NCI-H1105 treated with DMSO at 0.1 percent for 48 hours (cell line): ENCODE measurements at places on chromosomes 2 and 18.

DNA sequence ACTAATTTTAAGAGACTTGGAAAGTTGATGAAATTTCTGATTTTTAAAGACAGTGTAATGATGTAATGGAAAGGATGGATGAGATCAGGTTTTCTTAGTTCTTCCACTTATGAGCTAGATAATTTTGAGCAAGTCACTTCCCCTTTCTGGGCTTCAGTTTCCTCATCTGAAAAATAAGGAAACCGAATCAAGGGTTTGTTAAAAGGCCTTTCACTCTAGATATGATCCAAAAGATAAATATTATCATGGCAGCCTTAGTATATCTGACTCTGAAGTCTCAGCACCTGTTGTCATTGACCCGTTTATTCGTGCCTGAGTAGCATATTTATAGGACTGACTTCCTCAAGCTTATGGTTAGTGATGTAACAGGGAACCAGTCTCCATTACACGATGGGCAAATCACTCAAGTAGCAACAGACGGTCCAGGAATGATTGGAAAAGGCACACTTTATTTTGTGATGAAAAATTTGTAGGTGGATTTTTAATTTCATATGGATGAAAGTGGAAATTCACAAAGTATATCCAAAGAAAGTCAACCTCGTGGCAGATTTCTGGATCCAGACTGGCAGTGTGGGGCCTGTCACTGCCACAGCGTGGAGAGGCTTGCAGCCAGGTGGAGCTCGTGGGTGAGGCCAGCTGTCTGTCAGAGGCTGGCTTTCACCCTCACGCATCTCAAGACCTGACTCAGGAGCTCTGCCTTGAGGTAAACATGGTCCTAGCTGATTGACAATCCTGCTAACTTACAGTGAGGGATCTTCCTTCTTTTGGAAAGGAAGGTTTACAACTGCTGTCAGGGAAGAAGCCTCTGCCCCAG, 137.9 kb upstream of the CXCR4 start:
- DNase-seq, result no peak

DNA sequence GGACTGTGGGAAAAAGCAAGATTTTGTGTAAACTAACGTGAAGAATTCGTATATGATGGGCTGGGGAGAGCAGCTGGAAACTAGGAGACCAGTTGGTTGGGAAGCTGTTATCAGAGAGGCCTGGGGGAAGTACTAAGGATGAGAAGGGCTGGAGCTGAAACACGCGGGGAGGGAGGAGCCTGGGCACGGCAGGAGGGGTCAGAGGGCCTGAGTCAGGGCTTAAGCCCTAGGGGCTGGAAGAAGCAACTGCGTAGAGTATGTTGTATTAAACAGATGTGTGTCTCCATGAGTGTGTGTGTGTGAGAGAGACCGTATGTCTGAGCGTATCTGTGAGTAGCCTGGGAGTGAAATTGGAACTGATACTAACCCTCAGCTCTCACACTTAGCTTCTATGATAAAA, 8.4 kb downstream of the POMC start:
- DNase-seq, result no peak

DNA sequence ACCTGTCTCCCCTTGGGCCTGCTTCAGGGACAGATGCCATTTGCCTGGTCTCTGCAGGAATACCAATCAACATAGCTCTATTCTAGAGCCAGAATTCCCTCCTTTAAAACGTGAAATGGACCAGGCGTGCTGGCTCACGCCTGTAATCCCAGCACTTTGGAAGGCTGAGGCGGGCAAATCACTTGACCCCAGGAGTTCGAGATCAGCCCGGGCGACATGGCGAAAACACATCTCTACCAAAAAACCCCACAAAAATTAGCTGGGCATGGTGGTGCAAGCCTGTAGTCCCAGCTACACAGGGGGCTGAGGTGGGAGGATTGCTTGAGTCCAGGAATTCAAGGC, 127.0 kb downstream of the PLEKHM3 start:
- no peak for DNase-seq

- DNase-seq, result no peak
Measured at GRCh38 chr2:6077585-6077984, 385.4 kb downstream of the SOX11 start.

DNA sequence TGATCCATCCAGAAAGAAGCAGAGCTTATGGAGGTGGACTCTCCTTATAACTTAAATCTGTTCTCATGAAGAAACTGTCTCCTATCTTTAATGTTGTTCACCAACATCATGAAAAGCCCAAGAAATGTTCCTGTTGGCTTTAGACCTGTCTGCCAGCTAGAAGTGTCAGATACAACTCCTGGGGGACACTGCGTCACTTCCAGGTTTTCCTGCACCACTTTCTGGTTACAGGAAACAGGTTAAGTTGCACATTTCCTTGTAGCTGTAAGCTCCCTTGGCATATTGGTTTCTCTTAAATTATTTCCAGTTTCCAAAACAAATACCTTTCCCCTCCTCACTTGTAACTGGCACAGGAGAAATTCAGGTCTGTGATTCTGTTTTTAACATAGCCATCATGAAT, 2.9 kb downstream of the CEP68 start:
- DNase-seq, result no peak

DNA sequence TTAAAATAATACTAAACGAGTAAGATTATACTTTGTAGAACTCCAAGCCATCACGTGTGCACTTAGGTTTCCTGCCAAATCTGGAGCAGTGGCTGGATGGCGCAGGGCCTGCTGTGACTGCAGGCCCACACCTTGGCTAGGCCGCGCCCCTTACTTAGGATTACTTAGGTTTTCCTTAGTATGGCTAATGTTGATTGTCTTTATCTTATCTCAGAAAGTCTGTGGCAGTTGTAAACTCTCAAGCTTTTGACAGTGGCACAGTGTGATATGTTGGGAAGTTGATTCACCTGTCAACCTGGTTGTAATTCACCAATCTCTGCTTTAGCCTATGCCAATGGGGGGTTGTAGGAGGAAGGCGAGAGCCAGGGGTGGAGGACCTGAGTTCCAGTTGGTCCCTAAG, 208.4 kb downstream of the ZNF407 start:
- DNase-seq, result no peak

DNA sequence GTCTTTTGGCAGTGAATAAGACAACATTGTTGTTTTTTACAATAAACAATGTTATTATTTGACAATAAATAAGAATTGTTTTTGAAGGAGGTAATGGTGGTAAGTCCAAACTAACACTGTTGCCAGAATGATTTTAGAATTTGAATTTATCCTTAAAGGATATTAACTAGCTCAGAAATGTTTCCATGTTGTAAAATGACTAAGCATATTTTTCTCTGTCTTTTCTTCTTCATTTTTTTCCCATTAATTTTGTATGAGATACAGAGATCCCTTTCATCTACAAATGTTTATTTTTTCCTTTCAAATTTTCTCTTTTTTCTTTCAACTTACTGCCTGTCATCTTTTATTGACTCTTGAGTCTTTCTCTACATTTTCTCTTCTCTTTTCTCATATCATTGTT, 66.5 kb upstream of the DOCK10 start:
- DNase-seq, result no peak

- DNase-seq, result no peak
Measured at GRCh38 chr2:138201286-138201685, 237.0 kb downstream of the HNMT start.

DNA sequence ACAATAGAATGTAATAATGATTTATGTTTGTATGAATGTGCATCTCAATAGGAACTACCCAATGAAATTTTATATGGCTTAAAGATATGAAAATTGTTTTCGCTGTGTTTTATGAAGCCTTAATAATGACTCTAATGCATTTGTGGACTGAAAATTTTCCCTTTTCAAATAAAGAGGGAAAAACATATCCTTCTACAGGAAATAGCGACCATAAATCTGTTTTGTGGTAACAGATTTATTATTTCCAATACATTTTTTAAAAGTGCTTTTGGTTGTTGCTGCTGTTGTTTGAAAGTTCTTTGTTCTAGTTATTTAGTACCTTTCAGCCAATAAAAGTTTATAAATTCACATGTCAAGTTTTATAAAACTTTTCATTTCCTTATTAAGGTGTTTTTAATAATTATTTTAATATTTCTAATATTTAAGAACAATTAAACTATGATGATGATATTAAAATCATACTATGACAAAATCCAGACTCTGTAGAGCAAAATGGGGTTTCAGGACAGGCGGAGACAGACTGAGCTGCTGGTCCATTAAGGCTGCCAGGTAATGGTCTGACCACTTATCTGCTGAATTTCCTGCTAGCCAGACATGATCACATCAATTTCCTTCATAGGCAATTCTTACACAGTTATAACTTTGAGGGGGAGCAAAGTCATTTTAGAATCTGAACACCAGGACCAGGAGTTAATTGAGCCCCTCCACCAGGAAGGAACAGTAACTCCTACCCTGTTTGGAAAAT, 65.7 kb upstream of the NEUROD1 start:
- no peak for DNase-seq

GRCh38 chr2:239596792-239597191, 196.0 kb upstream of the HDAC4 start:
- no peak for DNase-seq

GRCh38 chr2:69762513-69763494, 20.9 kb downstream of the ANXA4 start:
- no peak for DNase-seq

GRCh38 chr2:128693743-128694029, 375.0 kb upstream of the HS6ST1 start:
- no peak for DNase-seq

DNA sequence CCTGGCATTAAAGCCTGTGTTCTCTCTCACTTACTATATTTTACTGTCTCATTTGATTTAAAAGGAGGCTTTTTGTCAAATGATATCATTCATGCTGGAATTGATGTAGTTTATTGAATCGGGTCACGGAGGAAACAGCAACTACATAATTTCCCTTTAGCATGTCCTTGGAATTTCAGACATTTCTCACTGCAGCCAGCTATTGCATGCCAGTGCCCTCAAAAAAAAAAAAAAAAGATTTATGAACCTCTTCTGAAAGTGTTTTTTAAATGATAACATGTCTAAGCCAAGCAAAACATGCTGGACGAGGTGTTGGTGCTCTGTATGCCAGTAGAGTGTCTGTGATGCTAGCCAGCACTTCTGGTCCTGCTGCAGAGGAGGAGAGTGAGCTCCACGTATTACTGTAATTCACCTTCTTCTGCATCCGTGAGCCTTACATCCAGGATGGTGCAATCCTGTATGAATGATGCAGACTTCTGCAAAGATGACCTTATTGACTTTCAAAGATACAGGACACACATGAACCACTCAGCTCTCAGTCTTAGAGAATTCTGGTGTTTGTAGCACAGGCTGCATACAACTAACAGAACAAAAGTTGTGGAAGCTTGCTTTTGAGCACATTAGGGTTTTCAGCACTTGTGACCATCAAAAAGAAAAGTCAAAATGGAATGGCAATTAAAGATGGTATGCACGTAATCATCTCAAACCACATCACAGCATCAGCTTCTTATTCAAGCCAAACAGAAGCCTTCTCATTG, 31.1 kb downstream of the UGP2 start:
- DNase-seq, result no peak
